HCEC 1CT (cell line): ENCODE measurements at places on chromosomes 3 and 15.

DNA sequence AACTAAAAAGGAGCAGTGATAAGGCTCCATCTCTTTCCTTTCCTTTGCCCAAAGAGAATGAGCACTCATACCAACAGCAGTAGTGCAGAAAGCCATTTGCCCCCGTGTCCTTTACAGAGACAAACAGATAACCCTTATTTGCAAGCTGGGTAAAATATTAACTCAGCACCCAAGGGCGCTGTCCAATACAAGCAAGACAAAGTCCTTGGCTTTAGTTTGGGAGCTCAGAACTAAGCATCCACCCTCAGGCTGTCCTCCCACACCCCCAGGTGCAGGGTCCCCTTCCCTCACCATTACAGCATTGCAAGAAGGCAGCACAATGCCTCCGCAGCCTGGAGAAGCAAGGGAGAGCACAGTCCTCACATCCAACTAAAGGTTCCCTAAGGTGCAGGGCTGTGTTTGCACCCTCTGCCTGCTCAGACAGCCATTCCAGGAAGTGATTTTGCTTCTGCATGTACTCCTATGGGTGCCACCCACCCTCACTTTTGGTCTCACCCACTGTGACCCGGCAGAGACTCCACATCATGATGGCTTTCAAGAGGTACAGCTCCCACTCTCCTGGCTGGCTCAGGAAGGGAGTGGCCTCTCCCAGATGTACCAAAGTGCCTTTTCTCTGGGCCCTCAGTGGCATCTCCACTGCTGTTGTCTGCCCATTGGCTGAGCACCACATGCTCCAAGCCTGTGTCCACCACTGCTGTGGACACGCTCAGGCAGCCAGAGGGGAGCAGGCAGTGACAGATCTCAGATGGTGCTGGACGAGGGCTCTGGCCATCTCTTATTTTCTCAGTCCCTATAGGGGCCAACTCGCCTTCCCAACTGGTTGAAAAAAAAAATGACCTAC, 34.1 kb upstream of the HES1 start:
- no peak for DNase-seq

DNA sequence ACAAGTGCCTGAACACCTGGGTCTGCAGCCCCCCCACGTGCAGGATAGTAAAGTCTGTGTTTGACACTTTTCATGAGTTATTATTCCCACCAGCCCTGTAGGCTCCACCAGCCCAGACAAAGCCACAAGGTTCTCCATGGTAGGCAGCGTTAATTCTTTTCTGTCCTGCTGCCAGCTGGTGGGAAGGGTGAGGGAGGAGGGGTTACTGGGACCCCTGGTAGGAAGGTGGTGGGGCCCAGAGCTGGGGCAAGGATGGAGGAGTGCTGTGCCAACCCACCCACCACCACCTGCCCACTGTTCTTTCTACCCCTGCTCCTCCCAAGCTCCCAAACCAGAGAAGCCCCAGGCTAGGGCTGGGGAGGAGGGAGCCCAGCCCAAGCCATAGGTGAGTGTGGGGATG, 20.8 kb upstream of the SEMA3F start:
- DNase-seq: no peak

DNA sequence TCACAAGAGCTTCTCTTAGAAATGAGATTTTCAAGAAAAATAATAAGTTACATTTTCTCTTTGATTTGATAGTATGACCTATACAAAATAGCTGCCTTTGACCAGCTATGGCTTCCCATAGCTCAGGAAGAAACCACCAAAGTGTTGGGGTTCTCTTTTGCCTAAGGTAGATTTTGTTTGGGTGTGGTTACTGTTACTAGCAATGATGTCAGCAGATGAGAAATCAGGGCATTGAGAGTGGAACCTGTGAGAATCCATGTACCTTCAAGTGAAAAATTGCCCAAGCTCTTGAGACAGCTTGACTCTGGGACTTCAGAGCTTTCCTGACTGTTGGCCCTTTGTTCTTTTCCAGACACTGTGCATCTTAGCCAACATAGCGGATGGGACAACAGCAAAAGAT, 45.6 kb downstream of the NME9 start:
- no peak for DNase-seq

GRCh38 chr3:12170207-12170606, 11.5 kb upstream of the TIMP4 start:
- peak; percentile 62 for DNase-seq

GRCh38 chr3:39166932-39167532, 13.6 kb upstream of the CSRNP1 start:
- peak; percentile 91 for DNase-seq

GRCh38 chr15:25707656-25708365, 155.3 kb downstream of the ATP10A start:
- DNase-seq: no peak

DNA sequence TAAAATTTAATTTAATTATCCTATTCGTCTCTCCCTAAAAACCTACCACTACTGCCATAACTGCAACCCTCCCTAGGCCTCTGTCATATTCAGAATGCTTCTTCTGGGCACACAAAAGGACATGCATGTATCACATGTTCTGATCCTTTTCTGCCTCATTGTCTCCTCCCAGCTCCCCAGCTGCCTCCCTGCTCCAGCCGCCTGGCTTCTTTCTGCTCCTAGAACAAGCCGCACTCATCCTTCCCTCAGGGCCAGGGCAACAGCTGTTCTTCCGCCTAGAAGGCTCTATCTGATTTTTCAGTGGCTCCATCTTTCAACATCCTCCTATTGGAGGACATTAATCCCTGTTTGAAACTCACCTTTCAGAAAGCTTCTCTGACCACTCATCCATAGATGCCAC, 38.6 kb downstream of the TMED3 start:
- DNase-seq: no peak
